ENCODE measurements at places on chromosomes 13 and 19.
A peak's percentile ranks its signal among the peaks of the same experiment; 100 is the strongest.

GRCh38 chr19:47493378-47494210 lies 9.6 kb upstream of the KPTN start:
- DNase-seq, result no peak

DNA sequence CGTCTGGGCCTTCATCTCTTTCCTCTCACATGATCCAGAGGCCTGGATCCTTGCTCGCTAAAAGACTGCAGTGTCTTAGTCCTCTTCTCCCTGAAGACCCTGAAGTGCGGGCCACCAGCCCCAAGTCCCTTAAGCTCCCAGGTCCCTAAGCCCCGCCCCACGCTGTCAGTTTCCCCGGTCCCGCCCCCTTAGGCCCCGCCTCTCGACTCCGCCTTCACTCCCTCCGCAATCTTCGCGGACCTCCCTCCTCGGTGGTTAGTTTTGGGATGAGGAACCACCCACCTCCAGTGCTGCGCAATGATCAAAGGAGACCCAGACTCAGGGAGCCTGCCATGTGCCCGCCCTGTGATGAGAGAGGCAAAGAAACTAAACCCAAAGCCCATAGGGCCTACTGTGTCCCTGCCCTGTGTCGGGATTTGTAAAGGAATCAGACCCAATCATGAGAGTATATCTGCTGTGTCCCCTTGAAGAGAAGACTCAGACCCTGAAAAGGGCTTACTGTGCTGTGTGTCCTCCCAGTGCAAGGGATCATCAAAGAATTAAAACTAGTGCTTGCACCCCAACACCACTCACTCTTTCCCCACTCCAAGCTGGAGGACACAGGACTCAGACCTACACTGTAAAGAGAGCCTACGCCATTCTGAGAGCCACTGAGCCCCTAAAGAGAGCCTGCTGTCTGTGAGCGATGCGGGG lies 3.0 kb upstream of the COX6B1 start:
- DNase-seq, result peak; percentile 70

DNA sequence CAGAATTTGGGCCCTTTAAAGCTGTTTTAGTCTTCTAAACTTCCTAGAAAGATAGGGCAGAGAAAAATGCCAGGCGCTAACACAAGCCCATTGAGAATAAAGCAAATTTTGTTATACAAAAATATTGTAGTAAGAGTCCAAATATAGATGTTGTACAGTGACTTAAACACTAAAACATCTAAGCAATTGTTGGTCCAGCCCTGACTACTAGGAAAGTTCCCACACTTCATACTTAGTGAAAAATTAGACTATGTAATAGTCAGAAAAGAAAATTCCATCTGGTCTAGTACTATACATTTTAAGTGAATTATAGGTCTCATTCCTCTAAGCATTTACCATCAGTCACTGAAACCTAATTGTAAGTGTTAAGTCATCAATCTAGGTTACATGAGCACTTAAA lies 1518.3 kb upstream of the SLC10A2 start:
- no peak for DNase-seq

DNA sequence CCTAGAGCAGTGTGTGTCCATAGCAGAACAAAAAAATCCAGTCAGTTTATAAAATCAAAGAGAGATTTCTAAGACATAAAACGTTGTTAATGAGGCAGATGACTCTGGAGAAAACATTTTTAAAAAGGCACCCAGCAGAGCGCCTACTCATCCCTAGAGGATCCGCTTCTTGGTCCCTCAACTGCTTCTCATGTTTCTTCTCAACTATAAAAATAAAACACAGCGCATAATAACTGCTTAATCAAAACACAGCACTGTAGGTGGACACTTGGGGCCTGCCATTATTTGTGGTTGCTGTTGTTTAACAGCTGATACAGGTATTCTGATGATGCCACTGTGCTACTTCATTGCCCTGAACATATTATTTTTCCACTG lies 347.9 kb downstream of the FGF9 start:
- no peak for DNase-seq

DNA sequence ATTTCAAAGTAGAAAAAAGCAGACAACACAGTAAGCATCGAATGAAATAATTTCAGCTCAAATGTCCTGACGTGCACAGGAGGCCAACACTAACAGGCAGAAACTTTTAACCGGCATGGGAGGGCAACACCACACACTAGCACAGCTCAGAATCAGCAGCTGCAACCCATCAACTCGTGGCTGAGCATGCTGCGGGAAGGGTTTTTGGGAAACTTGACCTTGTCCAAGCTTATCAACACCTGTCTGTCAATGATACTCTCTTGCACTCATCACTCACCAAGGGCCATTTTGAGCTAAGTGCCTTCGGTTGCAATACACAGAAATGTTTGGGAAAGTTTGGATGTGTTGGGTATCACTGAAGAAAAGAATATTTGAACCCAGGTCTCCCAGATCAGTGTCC lies 483.7 kb downstream of the TSHZ3 start:
- no peak for DNase-seq

- no peak for DNase-seq
Measured at GRCh38 chr13:111468037-111468959, 147.9 kb downstream of the TEX29 start.

GRCh38 chr19:15330801-15331418 lies 1.4 kb downstream of the BRD4 start:
- no peak for DNase-seq

GRCh38 chr13:20035130-20035529 lies 76.6 kb downstream of the ZMYM2 start:
- DNase-seq, result no peak

DNA sequence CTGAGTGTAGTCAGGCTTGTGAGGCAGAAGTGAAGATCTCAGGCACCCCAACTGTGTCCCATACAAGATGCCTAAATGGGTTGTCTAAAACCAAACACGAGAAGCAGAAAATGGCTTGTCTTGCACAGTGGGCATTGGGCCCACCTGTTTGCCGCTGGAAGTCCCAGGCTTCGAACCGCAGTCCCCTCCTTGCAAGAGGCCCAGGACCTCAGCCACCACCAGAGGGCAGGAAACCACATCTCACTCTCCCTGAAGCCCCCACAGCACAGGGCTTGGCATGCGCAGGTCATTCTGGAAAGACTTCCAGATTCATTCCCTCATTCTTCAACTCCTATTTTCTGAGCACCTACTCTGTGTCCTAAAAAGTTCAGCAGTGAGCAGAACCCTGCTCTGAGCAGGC lies 973.7 kb downstream of the UQCRFS1 start:
- DNase-seq, result no peak
